ENCODE measurements at places on chromosomes 1 and 21.
A peak's percentile ranks its signal among the peaks of the same experiment; 100 is the strongest.

- no peak overlapping the region for H3K27ac ChIP-seq
- no peaks in the 10 kb centered on the region for H3K36me3 ChIP-seq
- no peak overlapping the region for H3K4me3 ChIP-seq
- DNase-seq: no peak
Observed at GRCh38 chr1:93007941-93008577, 46.8 kb upstream of the DIPK1A start.

DNA sequence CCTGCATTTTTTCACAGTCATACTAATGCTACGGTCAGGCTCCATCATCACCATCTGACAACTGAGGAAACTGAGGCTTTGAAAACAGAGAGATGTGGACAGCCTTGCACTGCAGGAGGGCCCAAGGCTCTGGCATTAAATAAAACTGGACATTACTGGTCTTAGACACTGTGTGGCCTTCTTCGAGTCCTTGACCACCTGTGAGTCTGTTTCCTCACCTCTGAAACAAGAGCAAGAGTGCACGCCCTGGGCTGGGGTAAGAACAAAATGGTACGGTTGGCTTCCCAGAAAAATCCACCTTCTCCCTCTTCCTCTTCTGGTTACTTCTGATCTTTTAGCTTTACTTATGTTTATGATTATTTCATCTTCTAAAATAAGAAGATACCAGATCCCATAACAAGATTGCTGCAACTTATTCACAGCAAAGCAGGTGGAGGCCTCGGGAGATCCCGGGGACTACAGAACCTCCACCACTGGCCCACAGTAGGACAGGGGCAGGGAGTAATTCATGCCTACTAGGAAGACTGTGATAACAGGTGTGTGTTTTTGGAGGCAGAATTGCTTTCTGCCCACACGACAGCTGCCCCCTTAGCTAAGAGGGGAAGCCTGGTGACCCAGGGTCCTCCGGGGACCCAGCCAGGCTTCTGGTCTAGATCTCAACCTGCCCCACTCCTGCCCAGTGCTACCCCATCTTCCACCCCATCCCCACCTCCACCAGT is 156.4 kb upstream of the EDN2 start:
- H3K4me1 ChIP-seq: no peaks in the 10 kb centered on the region
- no peaks in the 10 kb centered on the region for H3K36me3 ChIP-seq
- no peak for DNase-seq
- no peak overlapping the region for H3K27ac ChIP-seq

GRCh38 chr1:37851782-37852210 is 7.6 kb downstream of the MTF1 start:
- peaks cover 8% of the 10 kb centered on the region for H3K36me3 ChIP-seq
- no peak for DNase-seq
- no peaks in the 10 kb centered on the region for H3K27me3 ChIP-seq
- H3K4me3 ChIP-seq: no peak overlapping the region

GRCh38 chr1:22721122-22721873 is 10.7 kb downstream of the EPHB2 start:
- peaks cover 6% of the 10 kb centered on the region for H3K36me3 ChIP-seq
- H3K27me3 ChIP-seq: no peaks in the 10 kb centered on the region
- DNase-seq: no peak
- peak overlapping the region; percentile 37 for H3K27ac ChIP-seq
- H3K4me1 ChIP-seq: peaks cover 17% of the 10 kb centered on the region

GRCh38 chr1:234234199-234234598 is 139.1 kb upstream of the COA6 start:
- no peak overlapping the region for H3K27ac ChIP-seq
- peaks cover 5% of the 10 kb centered on the region for H3K4me1 ChIP-seq
- no peak overlapping the region for H3K4me3 ChIP-seq
- H3K36me3 ChIP-seq: no peaks in the 10 kb centered on the region

DNA sequence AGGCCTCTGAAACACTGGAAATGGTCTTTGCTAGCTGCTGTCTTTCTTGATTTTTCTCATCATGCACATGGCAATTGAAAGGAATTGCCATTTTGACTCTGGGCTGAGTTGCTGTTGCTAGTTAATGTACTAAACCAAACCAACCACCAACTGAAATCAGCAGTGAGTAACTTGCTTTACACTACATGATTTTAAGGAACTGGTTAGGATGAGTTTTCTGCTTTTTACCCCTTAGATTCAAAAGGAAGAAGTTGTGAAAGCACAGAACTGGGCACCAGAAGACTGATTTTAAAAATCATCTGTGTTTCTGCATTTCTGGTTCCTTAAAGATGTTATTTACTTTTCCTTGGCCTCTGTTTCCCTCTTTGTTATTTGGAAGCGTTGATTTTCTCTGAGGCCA is 361.9 kb downstream of the HLX start:
- H3K36me3 ChIP-seq: no peaks in the 10 kb centered on the region
- no peak overlapping the region for H3K4me3 ChIP-seq
- peaks cover 5% of the 10 kb centered on the region for H3K27me3 ChIP-seq
- no peak overlapping the region for H3K27ac ChIP-seq

GRCh38 chr1:2493691-2494322 is 17.7 kb downstream of the PLCH2 start:
- no peak overlapping the region for H3K4me3 ChIP-seq
- H3K36me3 ChIP-seq: no peaks in the 10 kb centered on the region
- H3K4me1 ChIP-seq: peaks cover 9% of the 10 kb centered on the region
- peaks cover 19% of the 10 kb centered on the region for H3K27me3 ChIP-seq
- DNase-seq: no peak

GRCh38 chr1:215147024-215147423 is 64.5 kb downstream of the KCNK2 start:
- no peak overlapping the region for H3K4me3 ChIP-seq
- DNase-seq: no peak
- peaks cover 2% of the 10 kb centered on the region for H3K36me3 ChIP-seq
- no peaks in the 10 kb centered on the region for H3K27me3 ChIP-seq

GRCh38 chr1:14987829-14988603 is 165.5 kb upstream of the TMEM51 start:
- H3K27ac ChIP-seq: peak overlapping the region; percentile 67
- H3K36me3 ChIP-seq: no peaks in the 10 kb centered on the region
- H3K4me3 ChIP-seq: no peak overlapping the region
- no peaks in the 10 kb centered on the region for H3K27me3 ChIP-seq
- H3K4me1 ChIP-seq: peaks cover 9% of the 10 kb centered on the region

DNA sequence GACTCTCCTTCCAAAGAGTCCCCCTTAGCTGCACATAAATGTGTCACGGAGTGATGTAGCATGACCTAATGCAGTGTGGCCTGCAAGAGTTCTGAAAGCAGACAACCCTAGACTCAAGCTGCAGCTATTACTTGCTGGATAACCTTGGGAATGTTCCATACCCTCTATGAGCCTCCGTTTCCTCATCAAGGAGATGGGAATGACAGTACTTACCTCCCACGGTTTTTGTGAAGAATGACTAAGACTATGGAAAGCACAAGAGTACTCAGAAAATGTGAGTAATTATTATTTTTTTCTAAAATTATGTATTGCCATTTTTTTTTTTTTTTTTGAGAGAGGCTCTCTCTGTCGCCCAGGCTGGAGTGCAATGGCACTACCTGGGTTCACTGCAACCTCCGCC is 3.0 kb downstream of the TTC39A start:
- peaks cover 12% of the 10 kb centered on the region for H3K27me3 ChIP-seq
- no peaks in the 10 kb centered on the region for H3K36me3 ChIP-seq
- DNase-seq: no peak
- H3K27ac ChIP-seq: no peak overlapping the region
- H3K4me1 ChIP-seq: peaks cover 41% of the 10 kb centered on the region

GRCh38 chr1:40755067-40755466 is 28.5 kb upstream of the KCNQ4 start:
- no peak for DNase-seq
- H3K4me3 ChIP-seq: no peak overlapping the region
- H3K36me3 ChIP-seq: peaks cover 40% of the 10 kb centered on the region

DNA sequence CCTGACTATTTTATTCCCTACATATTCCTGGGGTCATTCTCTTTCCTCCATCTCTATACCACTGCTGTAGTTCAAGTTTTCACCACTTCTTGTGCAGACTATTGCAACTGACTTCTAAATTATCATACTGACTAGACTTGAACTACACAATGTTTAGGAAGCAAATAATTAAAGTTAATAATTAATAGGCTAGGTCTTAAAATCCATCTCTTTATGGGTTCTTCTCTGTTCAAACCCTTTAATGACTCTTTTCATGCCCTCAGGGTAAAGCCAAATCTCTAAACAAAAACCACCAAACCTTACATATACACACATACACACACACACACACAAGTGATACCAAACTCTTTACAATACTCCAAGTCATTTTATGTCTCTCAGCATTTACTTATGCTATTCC is 22.3 kb upstream of the MOB3C start:
- peaks cover 42% of the 10 kb centered on the region for H3K4me1 ChIP-seq
- H3K27ac ChIP-seq: no peak overlapping the region
- DNase-seq: no peak

- no peak overlapping the region for H3K4me3 ChIP-seq
- no peaks in the 10 kb centered on the region for H3K36me3 ChIP-seq
- H3K4me1 ChIP-seq: peaks cover 51% of the 10 kb centered on the region
- no peak overlapping the region for H3K27ac ChIP-seq
- peaks cover 5% of the 10 kb centered on the region for H3K27me3 ChIP-seq
Observed at GRCh38 chr1:41414716-41415306, 53.6 kb downstream of the FOXO6 start.

GRCh38 chr1:23629708-23630290 is 61.8 kb upstream of the RPL11 start:
- peaks cover 25% of the 10 kb centered on the region for H3K4me1 ChIP-seq
- no peaks in the 10 kb centered on the region for H3K36me3 ChIP-seq
- H3K27ac ChIP-seq: no peak overlapping the region
- no peak overlapping the region for H3K4me3 ChIP-seq

All from mesothelial cell of epicardium (in vitro differentiated cells).